Skeletal muscle cell (primary cell): ENCODE measurements at places on chromosomes 4 and X.

GRCh38 chr4:153438916-153439756 lies 27.0 kb upstream of the TMEM131L start:
- DNase-seq, result no peak

GRCh38 chr4:1309261-1310010 lies 19.7 kb downstream of the MAEA start:
- peak; percentile 87 for DNase-seq

DNA sequence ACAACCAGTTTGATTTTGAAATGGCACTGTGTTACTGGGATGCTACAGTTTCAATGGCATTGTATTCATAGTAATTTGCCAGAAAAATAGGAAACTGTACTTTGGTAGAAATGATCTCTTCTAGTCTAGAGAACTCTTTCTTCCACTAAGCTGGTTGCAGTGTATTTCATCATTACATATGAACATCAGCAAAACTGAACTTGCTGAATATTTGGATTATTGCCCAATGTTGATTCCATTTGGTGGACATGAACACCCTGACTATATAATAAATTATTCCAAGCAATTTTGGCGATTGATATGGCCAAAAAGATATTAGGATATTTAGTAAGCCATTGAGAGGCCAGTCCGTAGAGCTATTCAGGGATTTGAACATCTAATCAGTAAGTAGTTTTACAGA lies 191.8 kb upstream of the CXorf66 start:
- no peak for DNase-seq

DNA sequence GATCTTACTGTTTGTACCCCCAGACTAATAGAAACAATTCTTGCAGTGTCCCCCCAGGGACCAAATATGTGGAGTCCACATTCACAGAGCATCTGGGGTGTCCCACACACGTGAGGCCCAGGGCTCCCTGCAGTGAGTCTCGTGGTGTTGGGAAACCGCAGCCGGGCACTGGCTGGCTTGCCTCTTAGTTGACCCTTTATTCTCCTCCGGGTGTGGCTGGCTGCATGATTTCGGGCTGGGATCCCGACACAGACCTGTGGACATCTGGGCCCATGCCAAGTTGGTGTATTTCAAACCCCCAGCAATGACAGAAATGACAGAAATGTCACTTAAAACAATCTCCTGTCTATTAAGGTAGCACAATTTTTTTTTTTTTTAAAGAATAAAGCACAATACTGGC lies 15.6 kb upstream of the CLDN24 start:
- no peak for DNase-seq

GRCh38 chr4:152064753-152065152 lies 303.9 kb upstream of the GATB start:
- DNase-seq, result no peak

DNA sequence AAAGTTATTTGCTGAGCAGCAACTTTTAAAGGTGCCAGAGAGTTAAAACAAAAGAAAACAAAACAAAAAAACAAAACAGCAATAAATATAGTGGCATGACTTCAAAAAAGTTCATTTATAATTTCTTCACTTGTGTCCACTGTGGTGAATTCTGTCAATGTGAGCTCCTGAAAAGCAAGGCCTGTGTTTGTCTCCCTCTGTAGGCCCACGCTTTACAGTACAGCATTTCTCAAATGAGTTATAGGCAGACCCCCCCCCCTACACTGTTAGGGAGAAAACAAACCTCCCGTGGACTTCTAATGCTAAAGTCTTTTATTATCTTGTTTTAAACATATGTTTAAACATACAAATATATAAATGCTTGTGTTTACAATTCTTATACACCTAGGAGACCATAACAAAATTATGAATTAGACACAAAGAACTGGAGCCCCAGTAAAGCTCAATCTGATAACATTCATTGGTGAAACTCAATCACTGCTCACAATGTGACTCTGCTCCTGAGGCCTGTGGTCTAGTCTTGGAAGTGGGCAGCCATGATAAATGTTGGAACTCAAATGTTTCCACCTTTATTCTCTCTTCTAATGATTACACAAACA lies 47.0 kb upstream of the SCOC start:
- no peak for DNase-seq

- DNase-seq, result no peak
These were observed 90.8 kb upstream of the RBPJ start for GRCh38 chr4:26229974-26230373.

DNA sequence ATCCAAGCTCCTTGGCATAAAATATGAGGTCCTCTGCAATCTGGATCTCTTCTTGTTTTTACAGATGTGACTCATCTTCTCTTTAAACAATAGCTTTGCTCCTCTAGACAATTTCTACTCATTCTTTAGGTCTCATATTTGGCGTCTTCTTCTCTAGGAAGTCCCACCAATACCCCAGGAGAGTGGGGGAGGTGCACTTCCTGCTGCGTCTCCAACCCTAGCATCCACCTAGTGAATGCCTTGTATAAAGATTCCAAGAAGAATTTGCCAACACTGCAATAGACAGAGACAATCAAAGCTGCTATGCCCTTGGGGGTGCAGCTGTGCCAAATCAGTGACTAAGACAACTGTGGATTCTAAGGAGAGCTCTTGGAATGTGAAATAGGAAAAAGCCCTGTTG lies 45.7 kb upstream of the SLC10A7 start:
- no peak for DNase-seq

DNA sequence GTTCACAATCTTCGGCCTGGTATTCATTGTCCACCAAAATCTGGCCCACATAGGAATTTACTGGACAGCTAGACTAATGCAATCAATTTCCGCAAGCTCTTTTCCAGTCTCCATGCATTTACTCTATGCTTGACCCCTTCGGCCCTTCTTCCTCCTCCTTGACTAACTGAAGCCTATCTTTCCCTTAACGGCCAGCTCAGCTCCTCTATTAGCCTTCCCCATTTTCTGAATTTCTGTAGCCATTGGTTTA lies 1.2 kb upstream of the PHKA2 start:
- no peak for DNase-seq

GRCh38 chr4:140151699-140152012 lies 2.3 kb downstream of the MAML3 start:
- DNase-seq, result no peak

DNA sequence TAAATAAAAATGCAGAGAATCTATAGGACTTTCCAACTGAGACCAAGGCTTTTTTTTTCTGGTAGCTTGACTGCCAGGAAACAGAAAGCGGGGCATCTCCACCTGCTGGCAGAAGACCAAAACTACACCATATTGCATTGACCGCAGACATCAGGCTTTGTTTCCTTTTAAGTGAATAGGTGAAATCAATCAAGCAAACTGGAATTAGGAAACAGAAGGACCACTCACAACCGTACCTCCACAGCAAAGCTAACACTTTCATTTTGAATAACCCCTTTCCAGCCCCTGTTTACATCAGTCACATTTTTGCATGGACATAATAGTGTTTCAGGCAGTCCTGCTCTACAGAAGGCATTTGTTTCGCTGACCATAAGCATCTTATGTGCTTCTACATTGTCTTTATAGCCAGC lies 218.2 kb downstream of the IDS start:
- peak; percentile 13 for DNase-seq

- DNase-seq, result no peak
These were observed 37.9 kb upstream of the GALNT7 start for GRCh38 chr4:173130687-173131086.

DNA sequence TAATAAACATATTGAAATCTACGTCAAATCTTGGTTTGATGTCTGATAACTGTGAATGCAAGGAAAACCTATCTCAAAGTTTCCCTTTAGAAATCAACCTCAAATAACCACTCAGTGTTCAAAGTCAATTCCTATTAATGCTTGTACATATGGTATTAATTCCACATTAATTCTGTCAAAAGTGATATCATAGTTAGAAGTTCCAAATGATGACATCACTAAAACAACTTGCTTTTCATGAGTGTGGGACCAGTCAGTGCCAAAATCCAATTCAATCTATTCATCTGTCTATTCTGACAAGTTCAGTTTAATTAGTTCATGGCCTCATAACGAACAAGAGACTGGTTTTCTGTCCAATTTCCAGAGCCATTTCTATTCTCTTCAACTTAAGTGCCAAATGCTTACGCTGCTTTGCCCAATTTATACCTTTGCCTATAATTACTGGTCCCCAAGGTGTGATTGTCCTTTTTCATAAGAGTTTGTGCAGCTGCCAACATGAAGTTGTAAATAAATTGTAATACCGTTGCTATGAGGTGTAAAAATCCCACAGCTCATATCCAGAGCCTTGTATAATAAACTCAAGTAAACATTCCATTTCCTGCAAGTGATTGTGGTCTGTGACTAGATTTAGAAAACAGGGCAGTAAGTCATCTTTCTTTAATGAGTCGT lies 476.2 kb downstream of the RAB28 start:
- DNase-seq, result no peak

DNA sequence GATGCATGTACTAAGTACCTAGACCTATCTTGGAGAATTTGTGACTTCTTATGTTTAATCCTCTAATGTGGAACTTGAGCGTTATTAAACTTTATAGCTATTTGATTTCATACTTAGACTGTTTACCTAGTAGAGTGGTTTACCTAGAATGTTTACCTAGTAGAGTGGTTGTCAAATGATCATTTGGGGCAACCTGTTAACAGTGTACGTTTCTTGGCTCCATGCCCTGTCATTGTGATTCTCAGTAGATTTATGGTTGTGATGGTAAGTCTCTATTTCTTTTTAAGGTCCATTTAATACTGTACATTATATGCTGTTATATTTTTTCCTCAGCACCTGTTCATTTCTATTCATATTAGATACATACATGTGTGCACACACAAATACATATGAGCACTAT lies 233.0 kb upstream of the MAD2L1 start:
- no peak for DNase-seq

GRCh38 chr4:88722828-88723227 lies 25.2 kb upstream of the NAP1L5 start:
- no peak for DNase-seq

- no peak for DNase-seq
These were observed 897 bp downstream of the COX7B2 start for GRCh38 chr4:46908148-46908547.

- no peak for DNase-seq
These were observed 473.2 kb upstream of the TECRL start for GRCh38 chr4:64882311-64883086.

DNA sequence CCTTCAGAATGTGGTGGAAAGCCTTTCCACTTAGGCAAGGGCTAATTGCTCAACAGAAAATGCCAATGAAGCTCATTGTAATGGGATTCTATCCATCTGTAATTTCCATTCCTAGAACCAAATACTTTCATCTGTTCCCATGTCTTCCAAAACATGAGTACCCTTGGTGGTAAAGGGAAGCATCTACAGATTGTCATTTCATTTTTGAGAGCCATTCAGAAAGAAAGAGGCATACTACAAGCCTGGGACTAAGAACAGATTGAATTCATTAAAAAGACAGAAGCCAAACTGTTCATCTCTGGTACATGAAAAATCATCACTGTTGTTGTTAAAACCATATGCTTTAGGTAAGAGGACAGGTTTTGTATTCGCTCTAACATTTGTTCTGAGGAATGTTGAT lies 43.6 kb upstream of the DCTD start:
- no peak for DNase-seq

DNA sequence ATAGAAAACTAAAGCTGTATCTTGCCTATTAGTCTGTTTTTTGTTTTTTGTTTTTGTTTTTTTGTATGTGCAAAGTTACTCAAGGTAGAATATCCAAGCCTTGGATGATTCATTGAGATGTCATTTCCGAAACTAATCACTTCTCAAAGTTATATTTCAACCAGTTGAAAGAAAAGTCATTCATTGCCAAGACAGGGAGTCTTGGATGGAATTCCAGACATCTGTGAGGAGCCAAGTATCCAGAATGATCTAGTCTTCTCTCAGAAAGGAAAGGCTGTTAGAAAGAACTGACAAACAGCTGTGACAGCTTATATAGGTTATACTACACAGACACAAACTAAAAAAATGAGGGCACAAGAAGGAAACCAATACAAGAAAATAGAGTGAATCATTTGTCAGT lies 141.1 kb upstream of the NDST3 start:
- DNase-seq, result no peak

DNA sequence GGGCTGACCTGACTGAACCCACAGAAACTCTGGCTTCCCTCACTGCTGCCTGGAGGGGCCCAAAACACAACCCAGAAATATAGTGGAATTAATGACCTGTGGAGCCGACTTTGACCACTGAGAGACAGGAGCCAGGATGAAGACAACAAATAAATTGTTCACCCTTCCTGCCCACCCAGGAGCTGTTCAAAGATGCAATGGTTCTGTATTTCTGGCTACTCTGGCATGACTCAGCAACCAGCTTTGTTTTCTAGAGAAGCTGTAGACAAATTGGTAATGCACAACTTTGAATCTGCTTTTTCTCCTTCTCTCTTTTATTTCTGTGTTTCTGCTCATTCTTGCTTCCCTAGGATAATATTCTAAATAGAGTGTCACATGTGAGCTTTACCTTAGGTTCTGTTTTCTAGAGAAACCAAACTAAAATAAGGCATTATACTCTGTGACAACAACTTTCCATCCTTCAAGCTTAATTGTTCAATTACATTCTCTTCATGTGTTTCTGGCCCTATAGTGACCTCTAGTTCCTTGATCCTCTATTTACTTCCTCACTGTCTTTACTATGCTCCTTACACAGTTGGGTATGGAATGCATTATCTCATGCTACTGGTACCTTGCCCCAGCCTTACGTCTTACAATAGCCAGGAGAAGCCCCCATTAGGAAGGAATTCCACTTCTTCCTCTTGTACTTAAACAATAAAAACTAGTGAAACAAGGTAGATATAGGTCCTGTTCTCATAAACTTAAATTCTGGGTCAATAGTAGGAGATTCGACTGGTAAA lies 6.5 kb upstream of the PRKG2 start:
- no peak for DNase-seq

- DNase-seq, result peak; percentile 5
These were observed 55.9 kb upstream of the RNF128 start for GRCh38 chrX:106670631-106671030.

DNA sequence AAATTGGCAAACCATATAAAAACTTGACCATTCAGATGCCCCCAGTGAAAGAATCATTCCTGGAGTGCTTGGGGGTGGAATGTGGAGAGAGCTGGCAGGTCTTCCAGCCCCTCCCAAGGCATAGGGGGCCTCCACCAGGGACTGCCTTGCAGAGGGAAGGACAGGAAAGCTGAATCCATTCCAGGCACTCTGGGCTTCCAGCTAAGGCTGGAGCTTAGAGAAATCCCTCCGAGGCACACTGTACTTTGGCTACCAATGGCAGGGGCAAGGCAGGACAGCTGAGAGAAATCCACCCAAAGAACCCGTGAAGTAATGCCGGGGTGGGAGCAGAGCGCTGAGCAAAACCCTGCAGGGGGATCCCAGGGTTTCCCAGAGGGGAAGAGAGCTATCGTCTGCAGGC lies 4.0 kb downstream of the CENPU start:
- no peak for DNase-seq

DNA sequence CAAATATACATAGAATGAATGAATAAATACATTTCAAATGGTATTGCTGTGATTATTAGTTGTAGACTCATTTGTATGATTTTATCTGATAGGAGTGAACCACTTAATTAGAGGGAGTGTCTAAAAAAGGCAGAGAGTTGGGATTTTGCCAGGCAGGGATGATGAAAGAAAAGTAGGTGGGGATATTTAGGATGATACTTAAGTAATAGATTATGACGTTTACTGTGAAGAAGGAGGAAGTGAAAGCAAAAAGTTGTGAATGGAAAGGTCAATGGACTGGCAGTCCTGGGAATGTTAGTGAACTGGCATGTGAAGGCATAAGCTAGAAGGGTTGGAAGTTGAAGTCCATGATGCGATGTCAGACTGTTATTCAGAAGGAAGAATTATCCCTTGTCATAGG lies 917.1 kb downstream of the RAPGEF2 start:
- no peak for DNase-seq

- DNase-seq, result peak; percentile 26
These were observed 13.8 kb upstream of the MAN2B2 start for GRCh38 chr4:6561173-6561516.

- DNase-seq, result no peak
These were observed 22.6 kb upstream of the CD38 start for GRCh38 chr4:15755321-15756155.
